ENCODE measurements at places on chromosomes 5 and 9.
A peak's percentile ranks its signal among the peaks of the same experiment; 100 is the strongest.

GRCh38 chr5:107985144-107985543, 314.4 kb upstream of the EFNA5 start:
- DNase-seq: no peak

- DNase-seq: no peak
Observed at GRCh38 chr9:89218040-89218928, 39.7 kb upstream of the SHC3 start.

- DNase-seq: no peak
Observed at GRCh38 chr5:8848366-8848765, 697.5 kb downstream of the SEMA5A start.

- DNase-seq: peak; percentile 77
Observed at GRCh38 chr5:60092671-60093422, 199.3 kb upstream of the PDE4D start.

DNA sequence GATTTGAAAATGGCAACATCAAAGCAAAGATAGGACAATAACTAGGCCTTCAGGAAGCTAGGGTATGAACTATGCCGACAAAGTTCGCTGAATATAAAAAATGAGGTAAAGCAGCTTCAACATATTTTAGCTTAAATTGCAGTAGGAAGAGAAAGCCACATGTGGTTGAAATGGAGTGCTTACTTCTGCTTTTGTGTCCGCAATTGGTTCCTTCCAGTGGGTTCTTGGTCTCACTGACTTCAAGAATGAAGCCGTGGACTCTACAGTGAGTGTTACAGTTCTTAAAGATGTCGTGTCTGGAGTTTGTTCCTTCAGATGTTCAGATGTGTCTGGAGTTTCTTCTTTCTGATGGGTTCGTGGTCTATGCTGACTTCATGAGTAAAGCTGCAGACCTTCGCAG, 95.2 kb downstream of the APTX start:
- no peak for DNase-seq
